Smooth muscle cell of bladder (primary cell): ENCODE measurements at places on chromosomes 7 and 10. TPM values are rescaled to one million over a fixed set of nuclear protein-coding genes. Genes with fewer than 3 reads are reported as not detected.

Gene CPXM2
- total RNA-seq = 3.1 and 29.0 TPM in 2 replicates

Gene PRKG1
- 29.3 and 32.7 TPM in 2 replicates for total RNA-seq

Gene SLC16A9
- total RNA-seq = 0.14 and 0.55 TPM in 2 replicates

Gene NKX2-3
- not detected in 2 replicates for total RNA-seq

Gene TMEM176A
- 1.1 and 70.8 TPM in 2 replicates for total RNA-seq

Gene LIPF
- total RNA-seq = not detected in 2 replicates

Gene OR13A1
- not detected in 2 replicates for total RNA-seq

Gene PRSS37
- not detected in 2 replicates for total RNA-seq

Gene SLC26A5
- not detected in 2 replicates for total RNA-seq

Gene FBXL13
- 2.3 and 3.1 TPM in 2 replicates for total RNA-seq

Gene C10orf53
- not detected in 2 replicates for total RNA-seq

Gene EIF4EBP2
- total RNA-seq = 14.4 and 20.4 TPM in 2 replicates

Gene ACSM6
- not detected in 2 replicates for total RNA-seq

Gene FAM25G
- not detected in 2 replicates for total RNA-seq

Gene NUTM2A
- total RNA-seq = 0.28 and 0.37 TPM in 2 replicates

Gene PITX3
- 0.14 and 0.18 TPM in 2 replicates for total RNA-seq

Gene MOGAT3
- total RNA-seq = not detected in 2 replicates

Gene HMX2
- not detected in 2 replicates for total RNA-seq

Gene PDZD7
- 0.28 and 1.1 TPM in 2 replicates for total RNA-seq

Gene MYOZ1
- total RNA-seq = 0.09 and 0.14 TPM in 2 replicates

Gene MICALL2
- 12.5 and 20.3 TPM in 2 replicates for total RNA-seq

Gene AKR1C8
- not detected in 2 replicates for total RNA-seq

Gene GLI3
- total RNA-seq = 4.1 and 5.1 TPM in 2 replicates

Gene SSC4D
- total RNA-seq = 0.28 and 0.55 TPM in 2 replicates

Gene CCNJ
- 4.0 and 4.8 TPM in 2 replicates for total RNA-seq

Gene EPHB6
- 0.65 and 2.6 TPM in 2 replicates for total RNA-seq

Gene SRRM3
- total RNA-seq = 1.1 and 2.0 TPM in 2 replicates

Gene ELOVL3
- 0.85 and 1.2 TPM in 2 replicates for total RNA-seq

Gene HGF
- 340 and 462 TPM in 2 replicates for total RNA-seq

Gene NUDT1
- 28.8 and 34.8 TPM in 2 replicates for total RNA-seq

Gene RBP3
- total RNA-seq = under 0.01 TPM in 1 of 2 replicates, not detected in the other

Gene NAMPT
- 220 and 275 TPM in 2 replicates for total RNA-seq
